MM.1S (cell line): ENCODE measurements at places on chromosomes 7 and 10.

GRCh38 chr7:112185005-112185834 lies 21.0 kb downstream of the DOCK4 start:
- DNase-seq = peak; percentile 92

DNA sequence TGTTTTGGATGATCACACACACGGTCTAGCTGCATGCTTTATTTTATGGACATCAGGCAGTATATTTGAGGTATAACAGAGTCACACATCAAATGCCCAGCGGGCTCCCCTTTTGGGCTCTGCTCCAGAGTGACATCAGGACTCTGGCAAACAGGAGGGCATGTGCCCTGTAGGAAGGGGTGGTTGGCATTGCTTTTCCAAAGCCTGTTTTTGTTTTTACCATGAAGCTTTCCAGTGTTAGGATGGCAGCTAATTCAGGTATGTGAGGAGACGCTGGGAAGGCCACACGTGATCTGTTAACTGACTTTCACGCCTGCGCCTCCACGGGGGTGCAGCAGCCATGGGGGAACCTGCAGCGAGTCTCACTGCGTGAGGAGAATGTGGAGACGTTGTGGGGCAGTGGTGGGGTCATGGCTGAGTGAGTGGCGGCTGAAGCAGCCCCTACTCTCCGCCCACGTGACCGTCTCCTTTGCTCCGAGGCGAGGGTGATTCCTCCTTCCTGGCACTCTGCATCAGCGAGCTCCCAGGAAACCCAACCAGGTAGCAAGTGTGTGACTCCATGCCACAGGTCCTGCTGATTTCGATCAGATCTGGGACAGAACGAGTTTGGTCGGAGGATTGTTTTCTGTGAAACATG lies 117.7 kb downstream of the ANKRD61 start:
- no peak for DNase-seq

GRCh38 chr7:134679006-134679405 lies 32.4 kb downstream of the BPGM start:
- no peak for DNase-seq

DNA sequence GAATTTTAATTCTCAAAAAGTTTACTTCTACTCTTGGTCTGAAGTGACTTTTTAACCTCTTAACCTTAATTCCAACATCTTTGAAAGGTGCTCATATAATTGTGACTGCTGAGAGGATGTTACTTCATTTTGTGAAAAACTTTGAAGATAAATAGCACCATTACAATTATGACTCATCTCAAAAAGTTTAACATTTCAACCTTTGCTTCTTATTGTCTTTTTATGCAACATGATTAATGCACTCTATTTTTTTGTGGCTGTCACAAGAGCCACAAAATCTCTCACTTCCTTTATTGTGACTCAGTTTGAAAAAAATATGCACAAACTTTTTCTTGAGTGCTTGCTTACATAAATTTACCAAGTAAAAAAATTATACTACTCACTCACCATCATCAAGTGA lies 383.1 kb downstream of the LRRTM3 start:
- DNase-seq = no peak

- DNase-seq = no peak
Observed at GRCh38 chr7:79770063-79770462, 316.6 kb upstream of the MAGI2 start.

- DNase-seq = no peak
Observed at GRCh38 chr7:144528536-144529045, 125.1 kb upstream of the NOBOX start.

DNA sequence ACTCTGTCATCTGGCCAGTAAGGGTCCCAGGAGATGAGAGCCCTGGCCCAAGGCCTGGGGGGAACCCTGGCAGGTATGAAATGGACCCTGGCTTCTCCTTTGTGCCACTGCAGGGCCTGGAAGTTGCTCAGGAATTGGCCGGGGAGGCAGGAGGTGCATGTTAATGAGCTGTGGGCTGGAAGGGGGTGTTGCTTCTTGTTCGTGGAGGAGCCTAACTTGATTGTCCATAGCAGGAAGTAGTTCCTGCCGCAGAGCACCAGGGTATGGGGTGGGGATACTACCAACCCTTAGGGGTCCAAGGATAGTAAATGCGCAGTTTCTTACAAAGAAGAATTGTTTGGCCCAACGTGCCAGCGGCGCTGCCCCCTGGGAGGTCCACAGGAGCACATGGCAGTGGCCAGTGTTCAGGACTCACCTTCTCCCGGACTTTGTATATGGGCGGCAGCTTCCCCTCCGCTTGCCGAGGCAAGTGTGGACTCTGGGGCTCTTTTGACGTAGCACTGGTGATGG lies 21.5 kb downstream of the TEX36 start:
- no peak for DNase-seq

- DNase-seq = no peak
Observed at GRCh38 chr10:48948470-48949037, 8.9 kb upstream of the LRRC18 start.

DNA sequence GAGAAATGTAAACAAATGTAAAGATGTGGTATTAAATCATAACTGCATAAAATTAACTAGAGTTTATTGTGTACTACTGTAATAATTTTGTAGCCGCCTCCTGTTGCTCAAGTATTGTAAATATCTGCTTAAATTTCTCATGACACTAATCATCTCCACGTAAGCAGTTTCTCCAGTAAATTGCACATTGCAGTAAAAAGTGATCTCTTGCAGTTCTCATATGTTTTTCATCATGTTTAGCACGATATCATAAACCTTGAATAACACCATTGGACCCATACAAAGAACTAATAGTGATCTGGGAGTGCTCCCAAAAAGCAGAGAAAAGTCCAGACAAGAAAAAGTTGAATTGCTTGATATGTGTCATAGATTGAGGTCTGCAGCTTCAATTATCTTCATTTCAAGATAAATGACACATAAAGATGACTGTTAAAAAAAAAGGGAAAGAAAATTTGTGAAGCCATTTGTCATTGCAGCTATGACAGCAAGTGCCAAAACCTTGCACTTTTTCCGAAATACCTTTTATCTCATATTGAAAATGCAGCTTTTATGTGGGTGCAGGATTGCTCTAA lies 15.3 kb downstream of the LIPA start:
- no peak for DNase-seq

DNA sequence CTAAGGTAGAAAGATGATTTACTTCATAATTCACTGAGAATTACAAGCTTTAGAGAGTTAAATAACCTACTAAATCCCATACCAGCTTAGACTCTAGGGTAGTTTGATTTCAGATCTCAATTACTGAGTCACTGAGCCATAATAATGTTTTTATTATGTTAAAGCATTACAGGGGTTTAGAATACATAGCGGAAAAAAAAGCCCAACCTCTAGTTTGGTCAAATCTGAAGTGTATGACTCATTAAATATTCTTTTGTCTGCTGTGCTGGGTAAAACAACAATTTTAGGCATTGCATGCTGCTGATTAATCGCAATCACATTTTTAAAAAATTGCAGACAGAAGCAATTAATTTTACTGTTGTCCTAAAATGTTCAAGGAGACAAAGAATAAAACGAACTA lies 48.5 kb downstream of the MALRD1 start:
- DNase-seq = no peak

DNA sequence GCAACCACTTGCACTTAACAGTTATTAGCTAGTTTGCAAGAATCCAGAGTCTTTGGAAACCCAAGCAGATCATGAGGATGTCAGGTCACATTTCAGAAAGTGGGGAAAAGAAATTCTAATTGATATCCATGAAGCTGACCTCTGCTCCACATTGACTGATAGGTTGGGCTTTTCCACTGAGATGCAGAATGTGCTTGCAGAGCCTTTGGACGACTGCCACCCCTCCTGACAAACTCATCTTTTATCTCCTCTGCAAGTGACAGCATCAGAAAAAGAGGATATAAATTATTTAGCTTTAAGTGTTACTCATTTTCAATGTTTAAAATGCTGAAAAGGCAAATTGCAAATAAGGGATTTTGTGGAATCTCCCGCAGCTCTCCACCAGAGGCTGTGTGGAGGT lies 75.3 kb downstream of the C10orf90 start:
- no peak for DNase-seq

DNA sequence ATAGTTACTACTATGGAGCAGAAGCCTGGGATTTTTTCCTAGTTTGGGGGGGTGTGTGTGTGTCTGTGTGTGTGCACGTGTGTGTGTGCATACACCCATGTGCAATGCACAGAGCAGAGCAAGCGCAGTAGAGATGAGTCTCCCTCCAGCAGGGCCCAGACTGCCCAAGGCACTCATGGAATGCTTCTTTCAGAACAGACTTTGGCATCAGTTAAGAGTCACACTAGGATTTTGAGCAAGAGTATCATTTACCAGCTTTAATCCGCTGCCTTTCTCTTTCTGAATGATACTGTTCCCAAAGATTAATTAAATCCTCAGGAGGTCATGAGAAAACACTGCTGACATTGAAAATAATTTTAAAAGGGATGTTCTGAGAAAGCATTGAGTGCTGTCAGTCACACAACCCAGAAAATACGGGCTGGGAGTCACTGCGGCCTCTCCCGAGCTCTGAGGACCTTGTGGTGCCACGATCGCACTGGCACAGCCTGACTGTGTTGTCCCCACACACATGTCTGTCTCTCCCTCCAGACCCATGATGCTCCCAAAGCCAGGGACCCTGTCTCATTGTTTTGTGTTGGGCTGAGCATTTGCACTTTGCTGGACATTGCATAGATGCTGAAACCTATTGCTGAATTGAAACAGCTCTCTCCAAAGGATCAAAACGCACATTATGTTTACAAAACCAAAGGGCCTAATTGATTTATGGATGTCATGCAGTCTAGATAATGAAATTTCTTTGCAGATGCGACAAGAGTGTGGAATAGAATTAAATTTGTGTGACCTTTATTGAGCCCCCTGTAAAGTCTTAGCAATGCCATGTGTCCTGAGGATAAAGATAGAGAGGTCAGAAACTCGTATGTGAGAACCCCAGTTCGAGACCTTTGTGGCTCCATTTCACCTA lies 54.7 kb upstream of the FIGNL1 start:
- DNase-seq = no peak

DNA sequence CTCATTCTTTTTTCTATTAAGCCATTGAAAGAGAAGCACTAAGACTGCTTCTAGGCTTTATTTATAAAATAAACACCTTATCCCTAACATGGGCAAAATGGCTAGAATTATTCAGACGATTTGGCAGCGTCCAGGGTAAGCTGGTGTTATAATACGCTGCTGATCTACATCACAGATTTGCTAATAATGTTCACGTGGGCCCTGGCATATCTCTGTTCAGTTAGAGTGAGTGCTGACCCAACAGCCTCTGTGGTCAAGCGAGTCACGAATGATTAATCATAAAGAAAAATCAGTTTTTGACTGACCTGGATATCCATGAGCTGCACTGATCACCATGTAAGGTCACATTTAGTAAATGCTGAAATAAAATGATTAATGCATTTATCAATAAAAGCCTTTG lies 28.4 kb upstream of the CBLL1 start:
- no peak for DNase-seq

- DNase-seq = no peak
Observed at GRCh38 chr7:27147199-27148030, at the start of gene HOXA6. Gene HOXA6, minus strand, starts transcription at chr7:27147774. Its CDS starts 25 bp downstream, at chr7:27147749.

- DNase-seq = no peak
Observed at GRCh38 chr10:17394854-17395253, 59.5 kb downstream of the ST8SIA6 start.

GRCh38 chr7:11607686-11608085 lies 224.3 kb downstream of the THSD7A start:
- DNase-seq = no peak

DNA sequence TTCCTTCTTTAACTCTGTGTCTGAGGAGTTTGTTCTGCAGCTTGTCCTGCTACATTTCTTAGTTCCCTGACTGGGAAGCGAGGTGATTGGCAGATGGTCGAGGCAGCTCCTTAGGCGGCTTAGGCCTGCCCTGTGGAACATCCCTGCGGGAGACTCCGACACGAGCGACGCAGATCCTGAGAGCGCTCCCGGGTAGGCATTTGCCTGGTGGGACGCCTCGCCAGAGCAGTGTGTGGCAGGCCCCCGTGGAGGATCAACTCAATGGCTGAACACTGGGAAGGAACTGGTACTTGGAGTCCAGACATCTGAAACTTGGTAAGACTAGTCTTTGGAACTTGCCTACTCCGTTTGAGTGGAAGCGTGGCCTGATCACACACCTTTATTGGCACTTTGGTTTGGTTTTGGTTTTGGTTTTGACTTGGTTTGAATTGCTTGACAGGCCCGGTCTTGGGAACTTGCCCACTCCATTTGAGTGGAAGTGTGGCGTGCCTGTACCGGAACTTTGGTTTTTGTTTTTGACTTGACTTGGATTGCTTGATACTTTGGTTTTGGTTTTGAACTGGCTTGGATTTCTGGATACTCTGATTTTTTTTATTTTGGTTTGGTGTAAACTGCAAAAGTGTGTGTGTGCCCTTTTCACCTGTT lies 42.6 kb downstream of the MAP3K8 start:
- DNase-seq = no peak

GRCh38 chr10:83817797-83818196 lies 321.5 kb upstream of the GHITM start:
- DNase-seq = no peak

DNA sequence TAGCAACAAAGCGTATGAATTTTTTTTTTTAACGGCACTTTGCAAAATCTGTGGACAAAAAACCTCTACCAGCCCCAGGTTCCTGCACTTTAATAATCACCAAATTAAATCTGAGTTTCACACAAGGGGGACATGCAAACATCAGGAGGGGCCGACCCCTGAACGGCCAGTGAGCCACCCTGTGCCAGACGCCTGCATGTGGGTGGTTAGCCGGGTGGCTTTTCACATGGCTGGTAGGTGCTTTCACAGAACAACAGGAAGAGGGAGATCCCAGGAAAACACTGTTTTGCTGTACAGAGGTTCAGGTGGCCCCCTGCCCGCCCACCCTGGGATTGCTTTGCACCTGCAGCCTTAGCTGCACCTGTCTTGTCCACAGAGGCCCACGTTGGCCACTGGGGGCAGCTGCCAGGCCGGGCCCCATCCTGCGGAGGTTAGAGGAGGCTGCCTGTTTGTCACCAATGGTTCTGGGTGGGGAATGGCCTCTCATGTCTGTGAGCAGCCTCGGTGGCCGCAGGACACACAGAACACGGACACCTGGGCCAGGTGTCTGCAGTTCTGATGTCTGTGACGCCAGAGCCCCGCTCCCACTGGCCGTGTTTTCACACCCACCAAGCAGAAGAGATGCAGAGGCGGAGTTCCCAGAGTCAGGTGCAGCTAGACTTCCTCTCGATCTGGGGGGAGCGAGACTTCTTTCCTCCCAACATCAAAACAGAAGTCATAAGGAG lies 107.7 kb downstream of the FAM53B start:
- DNase-seq = no peak

DNA sequence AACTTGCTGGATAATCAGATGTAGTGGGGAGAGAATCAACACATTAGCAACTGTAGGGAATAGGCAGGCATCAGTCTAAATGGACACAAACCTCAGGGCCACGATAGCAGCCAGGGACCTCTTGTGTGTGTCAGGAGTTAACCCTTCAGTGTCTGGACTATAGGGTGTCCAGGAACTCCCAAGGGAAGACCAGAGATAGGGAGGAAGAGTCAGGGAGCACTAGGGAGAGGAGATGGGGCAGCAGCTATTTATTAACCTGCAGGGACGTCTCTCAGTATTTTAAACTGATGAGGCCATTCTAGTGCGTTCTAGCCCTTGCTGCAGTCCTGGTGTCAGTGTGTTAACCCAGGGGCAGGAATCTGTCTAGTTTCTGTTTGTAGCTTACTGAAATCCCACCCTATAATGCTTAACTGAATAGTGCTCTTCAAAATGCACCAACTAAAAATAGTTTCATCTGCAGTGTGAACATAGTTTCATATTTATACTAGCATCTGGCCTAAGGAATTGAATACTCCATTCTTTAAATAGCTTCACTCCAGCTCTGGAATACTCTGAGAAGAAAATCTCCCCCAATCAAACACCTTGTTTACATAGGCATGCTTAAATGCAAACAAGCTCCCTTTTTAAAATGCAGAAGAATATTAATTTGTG lies 62.7 kb downstream of the ARID5B start:
- DNase-seq = peak; percentile 31
